ENCODE measurements at places on chromosomes 7 and 10. TPM values are rescaled to one million over a fixed set of nuclear protein-coding genes. Genes with fewer than 3 reads are reported as not detected.
A peak's percentile ranks its signal among the peaks of the same experiment; 100 is the strongest.

DNA sequence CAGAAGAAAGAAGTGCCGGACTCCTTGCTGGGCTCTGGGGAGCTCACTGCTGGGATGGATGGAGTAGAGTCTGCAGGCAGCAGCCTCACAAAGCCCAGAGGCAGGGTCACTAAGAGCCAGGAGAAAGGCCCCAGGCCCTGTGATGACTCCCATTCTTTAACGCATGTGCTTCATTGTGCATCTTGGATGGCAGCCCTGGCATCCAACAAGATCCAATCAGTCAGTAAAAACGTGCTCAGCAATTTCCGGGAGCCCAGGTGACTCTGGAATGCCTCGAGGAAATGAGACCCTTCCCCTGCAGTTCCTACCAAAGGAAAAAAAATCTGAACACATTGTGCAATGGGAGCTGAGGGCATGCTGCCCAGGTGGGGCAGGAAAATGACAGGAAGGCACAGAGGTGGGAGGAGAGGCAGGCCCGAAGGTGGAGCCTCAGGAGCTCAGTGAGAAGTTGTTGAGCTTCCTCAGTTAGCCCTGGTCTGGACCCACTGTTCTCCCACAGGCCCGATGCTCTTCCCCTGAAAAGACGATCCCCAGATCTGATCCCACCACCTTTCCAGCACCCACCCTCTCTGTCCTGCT, 60.7 kb upstream of the TMEM72 start:
- no peak overlapping the region for H3K27ac ChIP-seq
- no peaks in the 10 kb centered on the region for H3K36me3 ChIP-seq
- DNase-seq: no peak
- no peak overlapping the region for H3K4me3 ChIP-seq
- no peaks in the 10 kb centered on the region for H3K27me3 ChIP-seq

DNA sequence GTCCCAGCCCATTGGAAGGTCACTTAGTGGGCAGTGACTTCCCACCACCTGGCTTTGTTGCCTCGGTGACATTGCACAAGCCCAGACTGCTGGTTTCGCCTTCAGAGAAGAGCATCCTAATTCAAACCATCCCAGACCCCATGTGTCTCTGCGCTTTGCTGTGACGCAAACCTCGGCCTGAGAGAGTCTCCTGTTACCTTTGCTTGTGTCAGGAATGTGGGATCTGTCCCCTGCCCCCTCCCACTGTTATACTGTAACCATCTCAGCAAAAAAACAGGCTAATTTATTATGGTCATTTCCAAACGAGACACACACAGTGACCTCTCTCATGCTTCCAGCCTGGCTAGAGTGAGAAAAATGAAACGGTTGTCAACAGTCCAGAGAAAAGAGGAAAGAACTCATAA, 25.0 kb upstream of the AQP1 start:
- H3K4me1 ChIP-seq: no peaks in the 10 kb centered on the region
- peak overlapping the region; percentile 50 for H3K27ac ChIP-seq
- DNase-seq: peak; percentile 43
- no peaks in the 10 kb centered on the region for H3K27me3 ChIP-seq

- H3K27ac ChIP-seq: peak overlapping the region; percentile 95
- peaks cover 8% of the 10 kb centered on the region for H3K4me1 ChIP-seq
- no peaks in the 10 kb centered on the region for H3K27me3 ChIP-seq
- H3K36me3 ChIP-seq: no peaks in the 10 kb centered on the region
Observed at GRCh38 chr7:152462995-152463708, 27.3 kb upstream of the KMT2C start.

DNA sequence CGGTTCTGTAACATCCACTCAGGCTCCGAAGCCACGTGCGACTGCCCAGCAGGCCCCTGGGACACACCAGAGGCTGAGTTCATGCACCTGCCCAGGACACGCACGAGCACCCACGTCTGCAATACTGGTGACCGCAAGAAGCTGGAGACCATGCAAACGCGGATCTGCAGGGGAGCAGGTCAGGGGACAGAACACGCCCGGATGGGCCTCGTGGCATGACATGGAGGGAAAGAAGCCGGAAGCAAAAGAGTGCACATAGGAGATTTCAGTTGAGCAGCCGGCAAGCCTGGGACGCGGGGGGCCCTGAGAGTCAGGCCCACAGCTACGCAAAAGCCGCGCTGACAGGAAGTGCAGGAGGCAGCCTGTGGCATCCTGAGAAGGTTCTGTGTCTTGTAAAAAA, 73.7 kb downstream of the FOXL3 start:
- no peak overlapping the region for H3K4me3 ChIP-seq
- DNase-seq: no peak
- H3K27ac ChIP-seq: no peak overlapping the region
- no peaks in the 10 kb centered on the region for H3K36me3 ChIP-seq
- no peaks in the 10 kb centered on the region for H3K4me1 ChIP-seq
- H3K27me3 ChIP-seq: no peaks in the 10 kb centered on the region

GRCh38 chr10:74822521-74823089, 3.8 kb upstream of the KAT6B start:
- peaks cover 20% of the 10 kb centered on the region for H3K4me1 ChIP-seq
- DNase-seq: no peak
- no peak overlapping the region for H3K4me3 ChIP-seq
- no peaks in the 10 kb centered on the region for H3K27me3 ChIP-seq
- peak overlapping the region; percentile 23 for H3K27ac ChIP-seq
- no peaks in the 10 kb centered on the region for H3K36me3 ChIP-seq

AGK gene
- 29.5 TPM for total RNA-seq

All from tibial nerve (tissue), 4 donors.